ENCODE measurements at places on chromosomes 6 and 20.

- no peak for DNase-seq
Observed at GRCh38 chr6:51526922-51527321, 560.5 kb downstream of the PKHD1 start.

GRCh38 chr6:79756496-79756895 is 125.4 kb downstream of the SH3BGRL2 start:
- DNase-seq = no peak

GRCh38 chr20:58072695-58073671 is 155.5 kb downstream of the ANKRD60 start:
- DNase-seq = peak; percentile 52

DNA sequence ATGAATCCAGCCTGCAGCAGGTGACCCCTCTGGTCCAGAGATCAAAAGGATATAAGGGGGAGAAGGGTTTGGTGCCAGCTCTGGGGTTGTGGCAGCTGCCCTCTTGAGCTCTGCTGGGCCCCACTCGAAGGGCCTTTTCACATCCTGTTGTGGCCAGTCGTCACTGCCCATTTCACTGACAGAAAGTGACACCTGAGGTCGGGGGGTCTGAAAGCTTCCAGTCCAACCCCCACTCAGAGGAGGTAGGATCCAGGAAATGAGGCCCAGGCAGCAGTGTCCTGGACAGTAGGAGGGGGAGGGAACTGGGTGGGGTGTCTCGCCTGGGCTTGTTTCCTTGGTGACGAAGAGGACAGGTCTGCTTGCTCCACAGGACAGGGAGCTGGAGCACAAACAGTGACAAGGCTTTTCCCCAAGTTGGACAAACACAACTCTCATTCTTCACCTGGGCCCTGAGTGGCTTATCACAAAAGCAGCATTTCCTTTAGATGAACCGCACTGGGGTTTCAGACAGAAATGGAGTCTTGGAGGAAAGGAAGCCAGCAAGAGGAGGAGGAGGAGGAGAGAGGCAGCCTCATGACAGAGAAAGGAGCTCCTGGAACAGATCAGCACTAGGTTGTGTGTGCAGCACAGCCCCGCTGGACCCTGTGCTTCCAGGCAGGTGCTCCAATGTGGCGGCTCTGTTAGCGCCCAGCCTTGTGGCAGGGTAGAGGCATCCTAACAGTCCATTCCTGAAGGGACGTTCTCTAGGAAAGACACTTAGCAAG is 11.0 kb downstream of the FRS3 start:
- no peak for DNase-seq

DNA sequence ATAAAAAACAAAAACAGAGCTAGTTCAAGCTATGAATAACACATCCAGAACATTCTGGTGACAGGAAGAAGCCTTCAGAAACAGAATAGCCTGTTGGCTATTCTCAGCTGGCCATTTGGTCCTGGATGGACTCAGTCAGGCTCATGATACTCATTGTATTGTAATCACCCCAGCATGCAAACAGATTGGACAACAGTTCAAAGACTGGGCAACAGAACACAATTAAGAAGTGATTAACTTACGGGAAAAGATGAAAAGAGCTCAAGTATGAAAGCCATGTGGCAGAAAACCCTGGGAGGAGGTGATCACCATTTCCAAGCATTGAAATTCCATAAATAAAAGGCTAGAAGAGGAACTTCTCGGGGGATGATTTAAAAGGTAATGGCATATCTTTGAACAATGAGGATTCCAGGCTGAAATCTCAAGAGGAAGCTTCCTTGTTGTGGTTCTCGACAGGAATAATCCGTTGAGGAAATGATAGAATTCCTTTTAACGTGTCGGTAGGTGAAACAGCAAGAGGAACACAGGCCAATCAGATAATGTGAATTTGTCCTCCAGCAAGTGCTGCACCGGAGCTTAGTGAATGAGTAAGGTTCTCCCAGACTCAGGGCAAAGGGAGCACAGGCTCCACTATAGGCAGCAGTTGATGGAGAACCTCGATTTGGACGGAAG is 172.4 kb downstream of the BCAS1 start:
- DNase-seq = no peak

DNA sequence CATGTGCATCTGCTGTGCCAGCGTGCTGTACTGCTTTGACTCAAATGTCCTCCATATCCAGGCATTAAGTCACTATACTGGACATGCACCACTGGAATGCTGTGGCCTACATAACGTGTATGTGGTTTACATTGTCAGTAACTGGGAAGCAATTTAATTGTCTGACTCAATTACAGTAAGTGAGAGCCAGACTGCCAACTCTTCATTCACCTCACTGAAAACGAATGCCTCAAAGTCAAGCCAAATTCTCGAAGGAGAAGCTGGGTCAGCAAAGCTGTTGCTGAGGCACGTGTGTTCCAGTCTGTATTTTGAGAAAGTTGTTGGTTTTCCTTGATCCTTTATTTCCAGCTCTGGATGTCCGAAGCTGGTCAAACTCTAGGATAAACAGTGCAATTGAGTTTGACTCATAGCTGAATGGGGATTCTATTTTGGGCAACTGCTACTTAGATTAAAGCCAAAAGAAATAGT is 534.3 kb downstream of the COL12A1 start:
- no peak for DNase-seq

GRCh38 chr6:105941621-105942412 is 144.3 kb upstream of the PRDM1 start:
- DNase-seq = no peak

DNA sequence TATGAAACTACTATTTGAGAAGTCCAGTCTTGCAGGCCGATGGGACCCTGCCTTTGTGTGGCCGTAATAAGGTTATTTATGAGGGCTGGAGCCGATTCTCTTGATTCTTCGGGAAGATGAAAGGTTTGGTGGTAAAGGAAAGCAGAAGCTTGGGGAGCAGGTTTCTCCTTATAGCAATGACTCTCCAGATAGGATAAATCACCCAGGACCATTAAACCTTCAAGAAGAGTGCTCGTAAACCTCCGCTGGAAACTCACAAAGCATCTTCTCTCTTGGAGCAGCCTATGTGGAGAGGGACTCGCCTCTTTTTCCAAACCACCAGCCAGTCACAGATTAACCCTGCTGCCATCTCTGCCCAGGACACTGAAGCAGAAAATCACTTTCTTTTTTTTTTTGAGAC is 69.6 kb upstream of the SALL4 start:
- DNase-seq = no peak

DNA sequence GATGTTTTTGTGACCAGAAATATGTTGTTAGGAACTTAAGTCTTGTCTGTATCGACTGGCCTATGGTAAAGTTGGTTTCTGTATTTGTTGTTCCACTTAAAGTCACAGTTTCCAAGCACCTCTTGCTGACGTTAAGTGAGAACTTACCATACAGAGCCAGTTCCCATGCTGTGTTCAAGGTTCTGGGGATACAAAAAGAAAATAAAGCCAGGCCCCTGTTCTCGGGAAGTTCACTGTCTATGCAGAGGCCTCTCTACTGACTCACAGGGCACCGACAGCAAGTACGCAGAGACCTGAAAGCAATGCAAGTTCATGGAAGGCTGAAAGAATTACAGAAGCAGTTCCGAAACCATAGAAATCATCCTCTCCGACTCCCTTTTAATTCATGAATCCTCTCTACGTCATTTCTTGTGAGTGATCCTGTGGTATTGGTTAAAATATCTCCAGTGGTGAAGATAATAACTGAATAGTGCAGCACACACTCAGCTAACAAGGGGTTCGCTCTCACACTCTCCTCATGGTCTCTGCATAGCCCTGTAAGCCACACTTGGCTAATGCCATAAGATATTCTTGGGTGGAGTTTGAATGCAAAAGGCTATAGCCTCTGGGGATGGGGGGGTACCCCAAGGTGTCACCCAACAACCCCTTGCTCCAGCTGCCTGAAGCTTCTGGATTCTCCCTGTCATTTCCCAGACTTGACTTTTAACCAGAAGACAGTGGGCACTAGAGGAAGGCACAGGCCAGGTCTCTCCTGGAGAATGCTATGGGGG is 91.2 kb upstream of the EXOC2 start:
- DNase-seq = no peak

DNA sequence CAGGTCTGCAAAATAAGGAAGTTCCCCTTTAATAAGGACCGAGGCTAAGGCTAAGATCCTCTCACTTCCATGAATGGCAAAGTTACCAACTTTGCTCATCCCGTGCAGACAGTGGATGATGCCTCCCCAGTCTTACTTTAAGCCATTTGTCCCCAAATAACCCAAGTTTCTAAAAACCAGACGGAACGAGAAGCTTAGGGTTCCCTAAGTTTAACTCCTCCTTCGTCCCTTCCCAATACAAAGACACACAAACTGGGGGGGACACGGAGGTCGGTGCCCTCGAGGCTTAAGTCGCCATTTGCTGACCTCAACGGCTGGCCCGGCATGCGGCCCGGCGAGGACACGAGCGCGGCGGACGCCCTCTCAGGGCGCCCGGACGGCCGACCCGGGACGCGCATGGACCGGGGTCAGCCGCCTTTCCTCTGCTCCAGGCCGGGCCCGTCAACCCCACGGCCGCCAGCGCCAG is 527 bp downstream of the FBXO30 start:
- peak; percentile 84 for DNase-seq

DNA sequence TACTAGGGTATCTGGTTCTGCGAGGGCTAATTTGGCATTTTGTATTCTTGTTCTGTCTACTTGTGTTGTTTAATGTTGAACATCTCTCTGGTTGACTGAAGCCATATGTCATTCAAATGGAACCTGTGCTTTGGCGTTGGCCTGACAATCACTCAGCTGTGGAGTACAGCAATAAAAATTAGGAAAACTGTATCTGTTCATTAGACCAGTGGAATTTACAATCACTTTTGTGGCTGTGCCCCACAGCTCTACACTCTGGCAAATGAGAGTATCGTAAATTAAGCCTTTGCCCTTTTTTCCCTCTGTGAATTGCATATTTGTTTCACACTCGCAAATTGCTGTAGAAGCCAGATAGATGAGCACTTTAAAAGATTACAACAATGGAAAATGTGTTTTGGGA is 102.0 kb downstream of the ARID1B start:
- no peak for DNase-seq

GRCh38 chr20:37395921-37396415 is 50.0 kb downstream of the SRC start:
- no peak for DNase-seq

- no peak for DNase-seq
Observed at GRCh38 chr20:35604449-35604747, 11.2 kb upstream of the SPAG4 start.

- no peak for DNase-seq
Observed at GRCh38 chr20:48725555-48725991, 102.2 kb downstream of the PREX1 start.

DNA sequence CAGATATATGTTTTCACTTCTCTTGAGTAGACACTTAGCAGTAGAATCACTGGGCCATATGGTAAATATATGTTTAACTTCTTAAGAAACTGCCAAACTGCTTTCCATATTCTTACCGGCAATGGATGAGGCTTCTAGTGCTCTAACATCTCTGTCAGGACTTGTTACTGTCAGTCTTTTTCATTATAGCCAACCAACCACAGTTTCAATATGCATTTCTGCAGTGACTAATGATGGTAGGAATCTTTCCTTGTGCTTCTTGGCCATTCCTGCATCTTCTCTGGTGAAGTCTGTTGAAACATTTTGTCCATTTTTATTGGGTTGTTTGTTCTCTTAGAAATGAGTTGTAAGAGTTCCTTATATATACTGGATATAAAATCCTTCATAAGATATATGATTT is 66.0 kb upstream of the SYNDIG1 start:
- DNase-seq = no peak
